ENCODE measurements at places on chromosomes 6 and 20.

GRCh38 chr6:12602951-12603672, 113.5 kb upstream of the PHACTR1 start:
- DNase-seq: no peak

DNA sequence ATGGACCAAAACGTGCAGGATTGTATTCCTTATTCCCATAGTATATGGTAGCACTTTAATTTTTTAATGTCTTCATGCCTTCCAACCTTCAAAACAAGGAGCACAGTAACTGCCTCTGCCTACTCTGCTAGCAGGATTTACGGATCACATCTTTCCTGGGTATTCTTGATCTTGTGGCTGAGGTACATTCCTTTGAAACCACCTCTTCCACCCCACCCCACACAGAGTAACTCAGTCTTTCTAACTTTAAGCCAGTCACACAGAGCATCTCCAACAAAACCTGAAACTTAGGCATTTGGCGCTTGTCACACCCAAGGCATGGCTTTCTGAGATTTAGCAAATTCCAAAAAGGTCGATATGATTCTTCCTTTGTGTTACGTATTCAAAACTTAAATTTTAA, 2.3 kb upstream of the ID4 start:
- no peak for DNase-seq

GRCh38 chr20:24257171-24257570, 212.3 kb upstream of the SYNDIG1 start:
- no peak for DNase-seq

GRCh38 chr20:62531046-62531838, 55.4 kb upstream of the GATA5 start:
- DNase-seq: no peak

GRCh38 chr6:21166754-21167153, 426.8 kb upstream of the SOX4 start:
- DNase-seq: no peak

- DNase-seq: no peak
These were observed 22.1 kb downstream of the BLOC1S5 start for GRCh38 chr6:8041913-8042583.

DNA sequence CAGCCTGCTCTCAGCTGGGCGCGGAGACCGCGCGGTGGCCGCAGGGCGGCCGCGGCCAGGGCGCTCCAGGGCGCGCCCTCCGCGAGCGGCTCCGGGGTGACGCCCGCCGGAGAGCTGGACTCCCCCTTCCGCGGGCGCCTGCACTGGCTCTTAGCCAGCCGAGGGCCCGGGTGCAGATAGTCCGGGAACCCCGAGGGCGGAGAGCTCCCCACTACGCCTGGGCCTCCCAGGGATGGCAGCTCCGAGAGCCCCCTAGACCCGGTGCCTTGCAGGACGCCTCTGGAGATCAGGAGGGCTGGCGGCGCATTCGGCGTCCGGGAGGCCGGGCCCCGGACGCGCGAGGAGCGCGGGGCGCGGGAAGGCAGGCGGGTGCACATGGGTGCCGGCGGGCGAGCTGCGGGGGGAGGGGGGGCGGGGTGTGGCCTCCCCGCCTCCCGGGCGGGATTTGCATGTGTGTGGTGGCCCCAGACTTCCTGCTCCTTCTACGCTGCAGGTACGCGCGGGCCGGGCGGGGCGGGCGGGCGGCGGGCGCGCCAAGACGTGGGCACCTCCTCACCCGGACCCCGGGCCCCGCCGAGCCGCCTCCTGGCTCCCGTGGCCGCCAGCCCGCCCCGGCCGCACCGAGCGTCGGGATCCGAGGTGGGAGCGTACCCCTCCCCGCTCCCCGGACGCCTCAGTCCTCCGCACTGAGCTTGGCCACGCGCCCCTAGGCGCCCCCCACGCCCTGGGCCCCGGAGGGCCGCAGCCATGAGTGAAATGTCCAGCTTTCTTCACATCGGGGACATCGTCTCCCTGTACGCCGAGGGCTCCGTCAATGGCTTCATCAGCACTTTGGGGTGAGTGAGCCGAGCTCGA, at the start of gene ITPR3:
TSS of gene ITPR3 (plus strand) at position 467 of the 855 bp plus-strand sequence. CDS start at position 748, 281 bp downstream.
- no peak for DNase-seq

DNA sequence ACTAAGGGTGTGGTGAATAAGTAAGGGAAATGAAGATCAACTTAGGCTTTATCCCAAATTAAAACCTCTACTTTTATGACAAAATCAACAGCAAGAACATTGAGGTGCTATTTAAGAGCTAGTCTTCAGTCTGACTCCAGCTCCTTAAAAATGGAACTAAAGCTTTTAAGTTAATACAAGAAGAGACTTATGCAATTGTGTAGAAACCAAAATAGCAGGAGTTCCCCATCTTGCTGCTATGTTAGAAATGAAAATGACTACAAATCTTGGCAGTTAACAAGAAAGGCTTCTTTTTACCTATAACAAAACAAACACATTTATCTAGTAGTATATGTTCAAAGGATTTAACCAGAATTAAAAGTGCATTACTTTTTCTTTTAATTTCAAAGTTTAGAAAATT, 25.7 kb downstream of the HMGN3 start:
- no peak for DNase-seq

Measured in cortex of kidney (tissue), 1 donor.